ENCODE measurements at places on chromosomes 12 and 14. TPM values are rescaled to one million over a fixed set of nuclear protein-coding genes. Genes with fewer than 3 reads are reported as not detected.

Gene SYT1
- 5.8 TPM for total RNA-seq

Gene NINJ2
- 0.28 TPM for total RNA-seq

Gene BIN2
- total RNA-seq: not detected

Gene DLGAP5
- 53.7 TPM for total RNA-seq

Gene HVCN1
- total RNA-seq: 1.5 TPM

Gene RIPK3
- total RNA-seq: 0.56 TPM

Measured in regular cardiac myocyte (primary cell).